ENCODE measurements at places on chromosomes 4 and X. TPM values are rescaled to one million over a fixed set of nuclear protein-coding genes. Genes with fewer than 3 reads are reported as not detected.

The CT45A3 gene
- not detected for polyA plus RNA-seq

The SRPX gene
- 107 TPM for polyA plus RNA-seq

The PABPC4L gene
- 0.37 TPM for polyA plus RNA-seq

The CCKAR gene
- not detected for polyA plus RNA-seq

The NRK gene
- 1.1 TPM for polyA plus RNA-seq

The ZCCHC18 gene
- 2.5 TPM for polyA plus RNA-seq

The TEX13A gene
- not detected for polyA plus RNA-seq

The SLC38A5 gene
- polyA plus RNA-seq = 24.1 TPM

The CLGN gene
- polyA plus RNA-seq = 0.05 TPM

The ESX1 gene
- polyA plus RNA-seq = 0.05 TPM

The CORIN gene
- 0.07 TPM for polyA plus RNA-seq

The CTBP1 gene
- polyA plus RNA-seq = 314 TPM

The NEUROG2 gene
- polyA plus RNA-seq = not detected

The CUL4B gene
- polyA plus RNA-seq = 22.9 TPM

The PF4V1 gene
- not detected for polyA plus RNA-seq

The NIPAL1 gene
- polyA plus RNA-seq = 0.27 TPM

The ADH1A gene
- not detected for polyA plus RNA-seq

The NAT8L gene
- polyA plus RNA-seq = 0.10 TPM

The NHS gene
- polyA plus RNA-seq = 0.08 TPM

The FRAS1 gene
- polyA plus RNA-seq = 1.4 TPM

The F8A3 gene
- polyA plus RNA-seq = not detected

The ANKRD50 gene
- polyA plus RNA-seq = 19.7 TPM

The WDR1 gene
- 660 TPM for polyA plus RNA-seq

The DKK2 gene
- polyA plus RNA-seq = 0.14 TPM

The TEX11 gene
- polyA plus RNA-seq = not detected

The CENPI gene
- 7.7 TPM for polyA plus RNA-seq

The ITIH6 gene
- not detected for polyA plus RNA-seq

The SATL1 gene
- not detected for polyA plus RNA-seq

The DGAT2L6 gene
- not detected for polyA plus RNA-seq

The PLAC8 gene
- 4.1 TPM for polyA plus RNA-seq

The HPSE gene
- 3.7 TPM for polyA plus RNA-seq

The SPANXD gene
- not detected for polyA plus RNA-seq

The CTAG2 gene
- not detected for polyA plus RNA-seq

The SPANXB1 gene
- polyA plus RNA-seq = not detected

The BEND2 gene
- polyA plus RNA-seq = not detected

The NR3C2 gene
- polyA plus RNA-seq = 4.5 TPM

The RIPPLY1 gene
- not detected for polyA plus RNA-seq

The PCDH18 gene
- polyA plus RNA-seq = 1.4 TPM

The SMPX gene
- polyA plus RNA-seq = not detected

The MTCP1 gene
- polyA plus RNA-seq = 1.8 TPM

The ACE2 gene
- polyA plus RNA-seq = not detected

The EGFL6 gene
- not detected for polyA plus RNA-seq

The EDA2R gene
- 1.5 TPM for polyA plus RNA-seq

The TRPC3 gene
- not detected for polyA plus RNA-seq

The ANOS1 gene
- polyA plus RNA-seq = 0.60 TPM

The UGT8 gene
- polyA plus RNA-seq = 0.10 TPM

The PPP1R2C gene
- not detected for polyA plus RNA-seq

The ODAPH gene
- polyA plus RNA-seq = not detected
